ENCODE measurements at places on chromosomes 5 and 9.

DNA sequence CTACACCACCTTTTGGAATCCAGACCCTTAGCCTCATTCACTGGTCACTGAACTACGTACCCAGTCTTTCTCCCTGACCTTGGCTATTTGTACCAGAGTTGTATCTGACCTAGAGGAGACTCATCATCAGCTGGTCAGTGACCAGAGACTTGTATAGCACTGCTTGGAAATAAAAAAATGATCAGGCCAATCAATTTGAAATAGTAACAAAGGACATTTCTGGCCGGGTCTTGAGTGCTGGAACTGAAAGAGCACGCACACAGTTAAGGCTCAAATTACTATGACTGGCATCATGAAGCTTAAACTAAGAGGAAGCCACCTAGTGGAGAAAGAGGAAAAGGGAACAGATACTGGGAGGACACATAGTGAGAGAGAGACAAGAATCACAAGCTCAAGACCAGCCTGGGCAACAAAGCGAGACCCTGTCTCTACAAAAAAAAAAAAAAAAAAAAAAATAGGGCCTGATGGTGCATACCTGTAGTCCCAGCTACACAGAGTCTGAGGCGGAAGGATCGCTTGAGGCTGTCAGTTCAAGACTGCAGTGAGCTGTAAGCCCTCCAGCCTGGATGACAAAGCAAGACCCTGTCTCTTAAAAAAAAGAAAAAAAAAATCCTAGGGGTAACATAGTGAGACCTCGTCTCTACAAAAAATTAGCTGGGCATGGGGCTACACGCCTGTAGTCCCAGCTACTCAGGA is 12.8 kb upstream of the SRP19 start:
- DNase-seq = peak; percentile 71

DNA sequence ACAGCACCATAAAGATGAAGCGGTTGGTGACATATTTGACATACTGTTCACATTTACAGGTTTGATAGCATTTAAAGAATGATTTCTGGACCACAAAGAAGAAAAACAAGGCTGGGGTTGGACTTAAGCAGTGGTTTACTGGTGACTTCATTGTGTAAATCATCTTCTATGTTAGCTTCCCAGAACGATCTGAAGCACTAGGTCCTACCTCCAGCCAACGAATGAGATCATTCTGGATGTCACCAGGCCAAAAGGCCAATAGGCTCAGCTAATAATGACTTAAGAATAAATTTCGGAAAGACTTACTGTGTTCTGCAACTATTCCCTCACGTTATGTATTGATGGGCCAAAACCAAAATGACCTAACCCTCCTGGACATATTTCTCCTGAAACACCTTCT is 675.3 kb upstream of the CCNG1 start:
- no peak for DNase-seq

DNA sequence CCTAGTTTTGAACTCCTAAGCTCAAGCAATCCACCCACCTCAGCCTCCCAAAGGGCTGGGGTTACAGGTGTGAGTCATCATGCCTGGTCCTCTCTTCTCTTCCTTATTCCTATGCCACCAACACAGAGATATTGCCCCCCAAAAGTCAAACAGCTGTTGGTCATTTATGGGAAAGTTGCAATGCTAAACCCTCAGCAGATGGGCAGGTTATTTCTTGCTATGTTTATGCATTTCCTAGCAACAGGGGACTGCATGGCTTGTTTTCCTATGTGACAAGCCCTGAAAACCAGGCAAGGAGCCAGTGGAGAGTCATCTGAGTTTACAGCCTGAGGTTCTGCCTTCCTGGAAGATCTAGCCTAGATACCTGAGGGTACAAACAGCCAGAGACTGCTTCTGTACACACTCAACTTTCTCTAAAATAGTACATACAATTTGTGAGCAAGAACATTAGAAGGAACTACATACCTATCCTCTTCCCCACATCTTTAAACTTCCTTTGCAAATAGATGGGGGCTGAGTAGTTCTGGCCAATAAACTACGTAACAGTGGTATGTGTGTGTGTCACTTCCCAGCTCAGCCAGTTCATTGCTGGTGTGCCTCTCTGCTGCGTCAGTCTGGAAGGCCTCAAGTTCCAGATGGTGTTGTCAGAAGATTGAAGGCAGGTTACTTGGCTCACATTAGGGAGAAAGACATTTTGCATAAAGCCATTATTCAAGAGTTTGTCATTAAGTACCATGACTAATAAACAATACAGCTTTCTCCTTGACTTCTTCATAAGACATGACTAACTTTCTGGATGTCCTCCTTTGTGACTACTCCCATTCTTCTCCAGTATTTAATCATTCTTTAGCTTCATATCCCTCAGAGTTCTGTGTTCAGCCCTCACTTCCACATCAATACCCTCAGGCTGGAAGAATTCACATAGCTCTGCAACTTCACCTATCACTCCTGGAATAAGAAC is 65.3 kb downstream of the CSNK1A1 start:
- DNase-seq = no peak

DNA sequence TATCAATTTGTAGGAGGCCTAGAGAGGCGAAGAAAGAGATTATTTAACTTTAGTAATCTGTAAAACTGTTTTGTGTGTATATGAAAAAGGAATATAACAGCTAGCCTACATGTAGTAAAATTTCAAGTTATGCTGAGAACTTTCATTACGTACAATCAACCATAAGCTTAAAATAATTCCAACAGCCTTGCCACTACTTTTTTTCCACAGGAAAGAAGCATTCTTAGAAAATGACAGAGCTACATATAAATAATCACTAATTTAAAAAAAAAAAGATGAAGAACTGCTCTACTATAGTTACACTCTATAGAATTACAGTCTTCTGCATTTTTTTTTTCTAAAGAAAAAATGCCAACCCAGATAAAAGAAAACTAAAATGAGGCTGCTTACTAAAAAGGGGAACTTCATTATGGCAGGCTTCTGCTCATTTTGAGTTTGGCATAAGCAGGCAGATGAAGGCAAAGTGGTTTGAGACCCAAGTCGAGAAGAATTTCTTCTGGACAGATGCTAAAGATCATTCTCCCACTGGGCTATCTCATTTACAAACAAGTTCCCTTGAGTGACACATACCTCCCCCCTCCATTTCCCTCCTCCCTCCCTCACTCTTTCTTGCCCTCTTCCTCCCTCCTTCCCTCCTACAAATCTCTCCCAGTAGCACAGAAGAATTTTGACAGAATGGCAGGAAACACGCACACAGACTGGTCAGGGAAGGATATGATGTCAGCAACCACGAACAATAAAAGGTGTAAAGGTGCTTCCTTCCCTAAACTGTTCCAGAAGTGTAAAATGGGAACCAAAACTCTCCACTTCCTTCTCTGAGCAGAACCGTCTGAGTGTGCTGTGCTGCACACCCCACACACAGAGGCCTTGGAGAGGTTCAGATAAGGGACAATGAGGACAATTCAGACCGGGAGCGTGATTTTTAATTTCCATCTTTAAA is 56.1 kb downstream of the MEF2C start:
- peak; percentile 75 for DNase-seq

GRCh38 chr5:80672140-80672736 is 17.5 kb upstream of the DHFR start:
- DNase-seq = peak; percentile 74

GRCh38 chr9:12968093-12968492 is 193.3 kb downstream of the LURAP1L start:
- DNase-seq = no peak

DNA sequence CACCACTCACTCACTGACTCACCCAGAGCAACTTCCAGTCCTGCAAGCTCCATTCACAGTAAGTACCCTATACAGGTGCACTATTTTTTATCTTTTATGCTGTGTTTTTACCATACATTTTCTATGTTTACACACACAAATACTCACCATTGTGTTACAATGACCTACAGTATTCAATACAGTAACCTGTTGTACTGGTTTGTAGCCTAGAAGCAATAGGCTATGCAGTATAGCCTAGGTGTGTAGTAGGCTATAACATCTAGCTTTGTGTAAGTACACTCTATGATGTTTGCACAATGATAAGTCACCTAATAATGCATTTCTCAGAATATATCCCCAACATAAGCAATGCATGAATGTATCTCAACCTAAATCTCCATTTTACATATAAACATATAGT is 541.1 kb downstream of the NR2F1-AS1 start:
- DNase-seq = no peak

GRCh38 chr5:56640763-56641406 is 174.5 kb upstream of the MAP3K1 start:
- DNase-seq = peak; percentile 77

- no peak for DNase-seq
Observed at GRCh38 chr5:180137401-180138213, 66.0 kb upstream of the RNF130 start.

DNA sequence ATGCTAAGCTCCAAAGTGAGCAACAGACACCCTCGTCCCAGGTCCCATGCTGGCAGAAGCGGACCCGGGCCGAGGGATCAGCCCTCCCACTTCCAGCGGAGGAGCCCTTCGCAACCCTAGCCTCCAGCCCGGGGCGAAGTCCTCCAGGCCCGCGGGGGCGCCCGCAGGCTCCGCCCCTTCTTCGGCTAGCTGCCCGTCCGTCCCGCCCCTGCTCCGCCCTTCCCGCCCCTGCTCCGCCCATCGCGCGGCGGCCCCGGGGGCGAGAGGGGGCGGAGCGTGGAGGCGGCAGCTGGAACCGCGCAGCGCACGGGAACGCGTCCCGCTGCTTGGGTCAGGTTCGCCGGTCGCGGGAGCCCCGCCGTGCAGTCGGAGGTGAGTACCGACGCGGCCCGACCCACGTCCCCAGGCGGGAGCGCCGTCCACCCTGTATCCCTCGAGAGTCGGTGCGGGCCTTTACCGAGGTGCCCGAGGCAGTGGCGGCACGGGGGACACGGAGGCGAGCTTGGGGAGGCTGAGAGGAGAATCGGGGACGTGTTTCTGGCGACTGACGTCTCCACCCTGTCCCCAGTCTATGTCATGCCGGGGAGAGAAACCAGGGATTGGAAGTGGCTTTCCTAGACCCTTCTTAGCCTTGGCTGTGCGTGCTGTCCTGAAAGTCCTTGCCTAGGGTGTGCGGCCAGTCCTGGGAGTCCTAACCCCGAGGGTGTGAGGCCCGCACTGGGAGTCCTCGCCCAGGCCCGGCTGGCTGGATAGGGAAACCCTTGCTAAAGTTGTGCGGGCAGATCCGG is at the start of gene ACO1:
TSS of gene ACO1 (plus strand) at position 280 of the 788 bp plus-strand sequence. CDS start 20,864 bp downstream, outside the sequence.
- peak; percentile 90 for DNase-seq

GRCh38 chr9:31272456-31273295 is 1111.8 kb upstream of the ACO1 start:
- no peak for DNase-seq

DNA sequence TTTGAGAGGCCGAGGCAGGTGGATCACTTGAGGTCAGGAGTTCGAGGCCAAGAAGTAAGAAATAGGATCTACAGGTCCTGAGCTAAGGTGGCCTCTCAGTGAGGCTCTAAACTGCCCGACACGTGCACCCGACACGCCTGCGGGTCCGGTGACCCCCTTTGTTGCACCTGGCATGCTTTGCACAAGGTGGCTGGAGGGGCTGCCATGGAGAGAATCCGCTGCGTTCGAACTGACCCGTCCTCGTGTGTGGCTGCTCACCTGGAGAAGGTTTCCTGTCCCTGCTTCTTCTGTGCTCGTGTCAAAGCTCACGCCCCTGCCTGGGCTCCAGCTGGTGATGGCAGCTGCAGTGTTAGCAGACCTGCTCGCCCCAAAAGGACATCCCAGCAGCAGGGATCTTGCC is 5.7 kb upstream of the OLFM1 start:
- no peak for DNase-seq

GRCh38 chr9:78354989-78355388 is 58.1 kb downstream of the PSAT1 start:
- no peak for DNase-seq

- peak; percentile 40 for DNase-seq
Observed at GRCh38 chr5:56161927-56162326, 71.2 kb downstream of the ANKRD55 start.

GRCh38 chr5:174839196-174839595 is 114.8 kb downstream of the MSX2 start:
- DNase-seq = no peak

DNA sequence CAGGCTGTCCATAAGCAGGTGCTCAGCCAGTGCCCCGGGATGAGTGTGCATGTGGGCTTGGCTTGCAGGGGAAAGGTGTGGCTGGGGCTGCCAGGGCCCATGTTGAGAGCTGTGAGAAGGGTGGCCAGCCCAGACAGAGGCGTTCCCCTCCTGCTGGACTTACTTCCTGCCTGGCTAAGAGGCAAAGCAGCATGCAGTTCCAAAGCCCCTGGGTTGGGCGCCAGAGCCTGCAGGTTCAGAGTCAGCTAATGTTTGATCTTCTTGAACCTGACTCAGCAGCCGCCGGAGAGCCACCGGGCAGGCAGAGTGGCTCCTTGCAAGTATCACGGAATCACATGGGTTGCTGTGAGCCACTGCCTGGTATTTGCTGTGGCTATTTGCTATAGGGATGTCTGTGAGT is 168.4 kb upstream of the MAP1B start:
- no peak for DNase-seq

GRCh38 chr5:19547640-19548039 is 440.4 kb downstream of the CDH18 start:
- no peak for DNase-seq

DNA sequence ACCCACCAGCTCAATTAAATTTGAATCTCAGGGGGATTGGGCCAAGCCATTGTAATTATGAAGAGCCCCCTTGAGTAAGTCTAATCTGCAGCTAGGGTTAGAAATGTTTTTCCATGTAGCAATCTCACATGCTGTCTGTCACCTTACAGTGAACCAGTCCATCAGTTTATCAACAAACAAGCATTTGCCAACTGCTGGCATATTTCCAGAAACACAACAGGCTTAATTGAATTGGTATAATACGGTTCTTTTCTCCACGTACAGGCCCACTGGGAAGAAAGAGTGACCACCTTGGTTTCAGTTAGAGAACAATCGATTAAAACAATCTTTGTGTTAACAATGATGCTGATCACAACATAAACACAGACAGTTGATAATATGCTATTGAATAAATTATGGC is 67.4 kb downstream of the NSUN2 start:
- no peak for DNase-seq

DNA sequence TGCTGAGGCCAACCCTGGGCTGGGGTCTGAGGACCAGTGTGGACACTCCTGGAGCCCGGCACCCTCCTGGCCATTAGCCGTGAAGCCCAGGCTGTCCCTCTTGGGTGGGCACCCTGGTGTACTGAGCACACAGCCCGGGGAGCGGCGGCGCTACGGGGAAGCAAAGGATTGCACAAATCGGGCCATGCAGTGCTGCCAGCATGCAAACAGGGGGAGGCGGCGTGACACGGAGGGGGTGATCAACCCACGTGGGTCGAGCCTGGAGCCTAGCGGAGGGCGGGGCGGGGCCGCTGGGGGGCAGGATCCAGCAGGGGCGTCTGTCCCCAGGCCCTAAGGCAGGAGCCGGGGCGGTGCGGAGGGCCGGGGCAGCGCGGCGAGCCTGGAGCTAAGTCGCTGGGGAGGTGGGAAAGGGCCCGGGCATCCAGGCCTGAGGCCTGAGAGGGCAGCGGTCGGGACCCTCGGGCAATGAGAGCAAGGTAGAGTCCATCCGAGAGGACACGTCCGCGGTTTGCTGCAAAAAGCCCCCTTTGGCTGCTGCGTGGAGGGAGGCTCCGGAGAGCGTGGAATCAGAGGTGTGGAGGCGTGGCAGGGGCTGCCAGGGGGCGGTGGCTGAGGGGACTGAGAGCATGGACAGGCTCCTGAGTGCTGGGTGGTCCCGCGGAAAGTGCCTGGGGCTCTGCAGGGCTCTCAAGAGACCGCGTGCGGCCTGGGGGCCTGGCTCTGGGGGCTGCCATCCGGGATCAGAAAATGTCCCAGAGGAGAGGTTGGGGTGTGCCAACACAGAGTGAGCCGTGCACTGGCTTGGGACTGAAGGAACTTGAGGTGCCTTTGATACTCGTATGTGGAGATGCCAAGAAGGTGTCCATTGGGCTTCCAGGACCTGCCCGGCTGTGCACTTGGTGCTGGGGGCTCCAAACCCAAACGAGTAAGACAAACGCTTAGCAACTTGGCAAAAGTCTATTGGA is 94.2 kb downstream of the BARX1 start:
- DNase-seq = no peak
